Motor neuron (in vitro differentiated cells): ENCODE measurements at places on chromosomes 13 and 19. TPM values are rescaled to one million over a fixed set of nuclear protein-coding genes. Genes with fewer than 3 reads are reported as not detected.

B3GLCT gene
- total RNA-seq, result 6.3 and 6.9 TPM in 2 replicates

ACP7 gene
- total RNA-seq, result 0.15 and 0.22 TPM in 2 replicates

WDR88 gene
- 1.1 TPM in 2 replicates for total RNA-seq

DNA sequence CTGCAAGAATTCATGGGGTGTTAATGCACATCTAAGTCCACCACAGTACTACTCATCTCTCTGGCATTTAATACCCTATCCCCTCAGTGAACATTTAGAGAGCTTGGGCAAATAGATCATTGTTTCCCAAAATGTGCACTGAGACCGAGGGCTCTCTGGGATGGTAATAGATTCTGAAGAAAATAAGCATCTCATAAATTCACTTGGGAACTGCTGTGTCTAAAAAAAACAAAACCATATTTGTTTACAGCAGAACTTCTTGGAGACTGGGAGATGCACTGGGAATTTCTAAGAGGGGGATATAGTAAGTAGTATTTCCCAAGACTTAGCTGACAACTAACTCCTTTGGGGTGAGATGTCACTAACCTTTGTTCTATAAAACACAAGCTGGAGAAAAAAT lies 58.4 kb downstream of the ENOX1 start:
- no peak for ATAC-seq

DNA sequence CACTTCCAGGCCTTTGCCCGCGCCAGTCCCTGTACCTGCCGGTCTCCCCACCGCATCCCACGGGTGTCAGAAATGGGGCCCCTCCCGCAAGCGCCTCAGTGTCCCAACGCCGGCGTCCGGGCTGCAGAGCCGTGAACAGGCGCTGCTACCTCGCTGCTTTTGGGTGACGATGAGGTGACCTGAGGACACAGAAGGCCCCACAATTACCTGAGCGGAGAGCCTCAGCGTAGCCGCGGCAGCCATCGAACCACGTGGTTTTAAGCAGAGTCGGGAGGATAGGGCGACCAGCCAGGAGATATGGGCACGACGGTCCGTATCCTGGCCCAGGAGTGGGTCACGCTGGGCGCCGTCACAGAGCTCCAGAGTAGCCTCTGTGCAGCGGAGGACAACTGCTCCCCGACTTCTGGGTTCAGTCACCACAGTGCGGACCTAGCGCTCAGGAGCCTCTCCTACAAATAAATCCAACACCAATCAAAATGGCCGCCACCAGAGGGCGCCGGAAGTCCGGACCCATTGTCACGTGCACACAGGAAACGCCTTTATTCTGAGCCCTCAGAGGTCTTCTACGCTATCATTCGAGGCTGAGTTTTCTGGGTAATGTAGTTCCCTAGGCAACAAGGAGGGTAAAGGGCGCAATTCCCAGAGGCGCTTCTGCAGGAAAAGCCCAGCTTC lies at the start of gene ZNF814:
TSS of gene ZNF814 (minus strand) at position 478 of the 672 bp plus-strand sequence. CDS start at position 243, 235 bp downstream.
- ATAC-seq, result peak; percentile 91

GRCh38 chr13:28324181-28324789 lies 170.6 kb downstream of the FLT1 start:
- ATAC-seq, result peak; percentile 93

GRCh38 chr13:114325729-114326128 lies 11.4 kb downstream of the CHAMP1 start:
- ATAC-seq, result no peak

DNA sequence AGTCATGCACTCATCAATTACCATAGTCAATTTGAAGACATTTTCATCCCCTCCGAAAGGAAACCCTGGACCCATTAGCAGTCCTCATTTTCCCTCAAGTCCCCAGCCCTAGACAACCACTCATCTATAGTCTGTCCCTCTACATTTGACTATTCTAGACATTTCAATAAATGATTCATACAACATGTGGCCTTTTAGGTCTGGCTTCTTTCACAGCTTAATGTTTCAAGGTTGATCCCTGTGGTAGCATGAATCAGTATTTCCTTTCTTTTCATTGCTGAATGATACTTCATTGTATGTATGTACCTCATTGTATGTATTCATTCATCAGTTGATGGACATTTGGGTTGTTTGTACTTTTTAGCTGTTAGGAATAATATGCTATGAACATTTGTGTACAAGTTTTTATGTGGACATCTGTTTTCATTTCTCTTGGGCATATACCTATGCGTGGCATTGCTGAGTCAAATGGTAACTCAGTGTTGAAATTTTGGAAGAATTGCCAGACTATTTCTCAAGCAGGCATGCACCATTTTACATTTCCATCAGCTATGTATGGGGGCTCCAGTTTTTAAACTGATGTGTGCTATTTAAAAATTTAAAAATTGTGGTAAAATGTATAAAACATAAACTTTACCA lies 18.4 kb downstream of the SPATA13 start:
- peak; percentile 76 for ATAC-seq

DNA sequence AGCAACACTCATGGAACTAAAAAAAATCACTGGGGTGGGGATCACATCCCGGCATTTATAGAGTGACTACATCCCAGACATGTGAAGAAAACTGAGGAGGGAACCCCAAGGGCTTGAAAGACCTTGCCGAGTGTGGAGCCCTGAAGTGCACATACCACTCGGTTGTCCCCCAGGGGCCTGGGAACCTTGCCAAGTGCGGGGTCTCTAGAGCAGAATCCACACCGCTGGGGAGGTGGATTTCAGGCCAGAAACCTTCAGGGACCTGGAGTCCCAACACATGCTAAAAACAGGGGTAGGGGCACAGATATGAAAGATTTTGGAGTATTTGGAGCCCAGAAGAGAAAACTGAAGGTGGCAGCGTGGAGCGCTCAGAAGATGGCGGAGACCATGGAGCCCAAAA lies 35.2 kb downstream of the ERICH4 start:
- no peak for ATAC-seq

DNA sequence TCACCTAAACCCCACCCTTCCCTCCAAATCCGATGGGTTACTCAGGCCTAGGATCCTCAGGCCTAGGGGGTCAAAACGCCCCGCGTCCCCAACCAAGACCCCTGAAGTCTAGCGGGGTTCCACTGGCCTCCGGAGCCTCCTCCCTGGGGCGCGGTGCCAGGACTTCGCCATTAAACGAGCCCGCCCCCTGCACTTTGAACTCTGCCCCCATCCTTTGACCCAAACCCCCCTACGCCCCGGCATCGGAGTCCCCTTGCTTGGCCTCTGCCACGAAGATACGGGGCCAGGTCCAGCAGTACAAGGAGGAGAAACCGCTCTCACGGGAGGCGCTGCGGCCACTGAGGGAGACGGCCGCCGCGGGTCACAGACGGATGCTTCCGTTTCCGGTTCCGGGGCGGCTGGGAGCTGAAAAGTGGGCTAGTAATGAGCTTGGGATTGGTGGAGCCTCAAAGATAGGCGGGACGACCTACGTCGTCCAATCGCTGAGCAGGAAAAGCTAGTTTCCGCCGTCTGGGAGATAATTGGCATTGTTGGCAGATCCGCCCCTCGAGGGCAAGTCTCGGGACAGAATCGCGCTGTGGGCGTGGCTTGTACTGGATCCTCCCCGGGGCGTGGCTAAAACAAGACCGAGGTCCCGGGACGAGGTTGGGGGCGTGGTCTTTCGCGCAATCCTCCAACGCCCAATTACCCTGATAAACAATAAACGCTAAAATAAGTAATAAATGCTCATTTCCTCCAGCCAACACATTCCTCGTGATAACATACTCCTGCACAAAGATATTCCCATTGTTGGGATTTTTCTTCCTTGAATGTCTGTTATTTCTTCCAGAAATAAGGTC lies 5.7 kb upstream of the ZNF77 start:
- ATAC-seq, result peak; percentile 99

DNA sequence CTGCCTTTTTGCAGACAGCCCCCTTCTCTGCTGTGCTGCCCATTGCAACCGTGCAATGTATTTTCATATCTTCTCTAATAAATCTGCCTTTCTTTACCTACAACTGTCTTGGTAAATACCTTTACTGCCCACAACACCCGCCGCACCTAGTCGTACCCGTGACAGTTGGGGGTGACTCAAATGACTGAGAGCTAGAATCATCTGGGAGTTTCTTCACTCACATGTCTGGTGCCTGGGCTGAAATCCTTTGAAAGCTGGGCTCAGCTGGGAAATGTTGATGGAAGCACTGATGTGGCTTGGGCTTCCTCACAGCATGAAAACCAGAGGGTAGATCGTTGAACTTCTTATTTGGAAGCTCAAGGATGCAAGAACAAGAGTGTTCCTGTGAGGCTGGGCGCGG lies 2.8 kb upstream of the PNMA8A start:
- no peak for ATAC-seq

DNA sequence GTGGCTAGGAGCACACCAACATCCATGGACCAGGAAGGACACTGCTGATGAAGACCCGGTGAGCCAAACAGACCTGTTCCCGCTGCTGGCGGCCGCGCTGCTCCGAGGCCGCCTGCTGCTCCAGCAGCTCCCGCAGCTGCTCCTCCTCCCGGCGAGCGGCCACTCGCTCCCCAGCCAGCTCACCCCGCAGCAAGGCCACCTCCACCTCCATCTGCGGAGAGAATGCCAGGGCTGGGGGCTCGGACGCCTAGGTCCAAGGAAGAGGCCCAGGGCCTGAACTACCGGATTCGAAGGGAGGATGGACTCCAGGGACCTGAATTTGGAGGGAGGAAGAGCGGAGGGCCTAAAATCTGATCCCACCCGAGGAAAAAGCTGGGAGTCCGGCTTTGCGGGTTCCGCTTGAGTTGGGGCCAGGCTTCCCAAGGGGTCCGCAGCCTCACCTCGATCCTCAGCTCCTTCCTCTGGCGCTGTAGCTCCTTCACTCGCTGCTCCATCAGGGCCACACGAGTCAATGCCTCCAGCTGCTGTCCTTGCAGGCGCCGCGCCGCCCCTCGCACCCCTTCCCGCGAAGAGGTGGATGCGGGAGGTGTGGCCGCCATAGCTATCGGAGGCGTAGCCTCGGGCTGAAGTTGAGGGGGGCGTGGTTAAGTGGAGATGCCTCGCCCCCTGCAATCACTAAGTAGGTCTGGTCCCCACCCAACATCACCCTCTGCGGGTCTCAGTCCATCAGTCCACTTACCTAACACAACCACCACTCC lies 2.7 kb downstream of the PHLDB3 start:
- ATAC-seq, result no peak

DNA sequence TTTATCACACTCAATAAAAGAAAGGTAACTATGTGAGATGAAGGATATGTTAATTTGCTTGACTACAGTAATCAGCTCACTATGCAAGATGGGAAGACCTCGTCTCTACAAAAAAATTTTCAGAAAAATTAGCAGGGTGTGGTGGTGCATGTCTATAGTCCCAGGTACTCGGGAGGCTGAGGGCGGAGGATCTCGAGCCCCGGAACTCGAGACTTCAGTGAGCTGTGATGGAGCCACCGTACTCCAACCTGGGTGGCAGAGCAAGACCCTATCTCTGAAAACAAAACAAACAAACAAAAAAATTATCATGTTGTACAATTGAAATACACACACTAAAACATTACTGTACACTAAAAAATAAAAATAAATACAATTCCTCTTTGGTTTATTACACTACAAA lies 376.7 kb upstream of the KLHL1 start:
- no peak for ATAC-seq

GRCh38 chr19:17886515-17886914 lies 14.8 kb downstream of the SLC5A5 start:
- ATAC-seq, result no peak

DNA sequence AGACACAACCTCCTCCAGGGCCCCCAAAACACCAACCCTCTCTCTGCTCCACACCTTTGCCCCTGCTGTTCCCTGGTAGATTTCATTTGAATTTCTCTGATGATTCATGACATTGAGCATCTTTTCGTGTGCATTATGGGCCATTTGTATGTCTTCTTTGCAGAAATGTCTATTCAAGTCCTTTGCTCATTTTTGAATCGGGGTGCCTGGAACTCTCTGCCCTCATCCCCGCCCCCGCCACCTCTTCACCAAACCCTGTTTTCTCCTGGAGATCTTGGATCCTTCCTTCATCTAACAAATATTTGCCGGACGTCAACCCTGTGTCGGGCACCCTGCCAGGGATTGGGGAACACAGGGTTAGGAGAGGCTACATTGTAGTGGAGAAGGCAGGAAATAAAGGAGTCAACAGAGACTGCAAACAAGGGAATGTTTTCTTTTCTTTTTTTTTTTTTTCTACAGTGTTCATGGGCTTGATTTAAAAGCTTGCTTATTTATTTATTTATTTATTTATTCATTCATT lies 25.5 kb upstream of the SLC1A5 start:
- no peak for ATAC-seq

DNA sequence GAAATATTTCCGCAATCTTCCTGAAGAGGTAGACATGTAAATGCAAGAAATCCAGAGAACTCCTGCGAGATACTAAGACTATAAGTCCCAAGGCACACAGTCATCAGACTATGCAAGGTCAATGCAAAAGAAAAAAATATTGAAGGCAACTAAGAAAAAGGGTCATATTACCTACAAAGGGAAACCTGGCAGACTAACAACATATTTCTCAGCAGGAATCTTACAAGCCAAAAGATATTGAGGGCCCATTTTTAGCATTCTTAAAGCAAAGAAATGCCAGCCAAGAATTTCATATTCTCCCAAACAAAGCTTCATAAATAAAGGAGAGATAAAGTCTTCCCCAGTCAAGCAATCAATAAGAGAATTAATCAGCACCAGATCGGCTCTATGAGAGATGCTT lies 298.5 kb upstream of the ATXN8OS start:
- ATAC-seq, result no peak

DNA sequence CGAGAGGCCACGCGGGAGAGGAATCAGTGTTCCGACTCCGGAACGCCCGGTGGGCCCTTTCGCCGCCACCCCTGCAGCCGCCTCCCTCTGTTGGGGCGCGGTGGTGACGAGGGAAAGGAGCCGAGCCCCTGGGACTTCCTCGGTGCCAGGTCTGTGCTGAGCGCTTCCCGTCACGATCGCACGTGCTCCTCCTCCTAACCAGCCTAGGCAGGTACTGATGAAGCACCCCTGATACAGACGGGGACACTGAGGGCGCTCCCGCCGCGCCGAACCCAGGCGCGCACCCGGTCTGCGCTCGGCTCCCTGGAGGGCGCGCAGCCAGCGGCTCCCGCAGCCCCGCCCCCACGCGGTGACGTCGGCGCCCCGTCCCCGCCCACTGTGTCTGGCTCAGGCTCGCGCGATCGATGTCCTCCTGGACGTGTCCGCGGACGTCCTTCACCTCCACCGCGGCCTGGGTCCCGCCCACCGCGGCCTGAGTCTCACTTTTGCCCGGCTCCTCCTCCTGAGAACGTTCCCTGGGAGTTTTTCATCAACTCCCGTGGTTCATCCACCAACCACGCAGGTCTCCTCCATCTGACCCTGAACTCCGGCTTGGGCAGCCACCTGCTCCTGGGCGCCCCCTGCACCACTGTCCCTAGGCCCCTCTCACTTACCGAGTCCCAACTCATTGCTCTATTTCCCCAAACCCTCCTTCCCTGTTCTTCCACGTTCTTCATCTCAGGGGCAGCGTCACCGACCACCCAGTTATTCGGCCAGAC lies 2.6 kb upstream of the KLK15 start:
- peak; percentile 96 for ATAC-seq

- no peak for ATAC-seq
Observed at GRCh38 chr13:78393286-78394142, 209.8 kb downstream of the POU4F1 start.
